ENCODE measurements at places on chromosomes 11 and 22. TPM values are rescaled to one million over a fixed set of nuclear protein-coding genes. Genes with fewer than 3 reads are reported as not detected.

SPI1 gene
- total RNA-seq = not detected

DEFB131B gene
- not detected for total RNA-seq

APOL6 gene
- 73.1 TPM for total RNA-seq

RCE1 gene
- total RNA-seq = 25.5 TPM

GAS2L1 gene
- 3.0 TPM for total RNA-seq

OR52N4 gene
- total RNA-seq = 0.52 TPM

TAGLN gene
- 4.0 TPM for total RNA-seq

ESAM gene
- 0.50 TPM for total RNA-seq

IGF2 gene
- total RNA-seq = not detected

DMC1 gene
- total RNA-seq = 13.0 TPM

C11orf91 gene
- total RNA-seq = 0.32 TPM

DEPDC7 gene
- total RNA-seq = 1.2 TPM

ABCC8 gene
- 0.50 TPM for total RNA-seq

UBASH3B gene
- total RNA-seq = 22.9 TPM

CALCA gene
- total RNA-seq = not detected

PPME1 gene
- 33.7 TPM for total RNA-seq

CHADL gene
- total RNA-seq = 0.20 TPM

FAU gene
- total RNA-seq = 995 TPM

KRTAP5-1 gene
- total RNA-seq = not detected

All from T-helper 2 cell treated with Interferon-gamma antibody and Interleukin-4, amounts not matched to agents 100 ng/mL and 5 ng/mL, for 36 hours (primary cell).